ENCODE measurements at places on chromosomes 6 and 20. TPM values are rescaled to one million over a fixed set of nuclear protein-coding genes. Genes with fewer than 3 reads are reported as not detected.

DNA sequence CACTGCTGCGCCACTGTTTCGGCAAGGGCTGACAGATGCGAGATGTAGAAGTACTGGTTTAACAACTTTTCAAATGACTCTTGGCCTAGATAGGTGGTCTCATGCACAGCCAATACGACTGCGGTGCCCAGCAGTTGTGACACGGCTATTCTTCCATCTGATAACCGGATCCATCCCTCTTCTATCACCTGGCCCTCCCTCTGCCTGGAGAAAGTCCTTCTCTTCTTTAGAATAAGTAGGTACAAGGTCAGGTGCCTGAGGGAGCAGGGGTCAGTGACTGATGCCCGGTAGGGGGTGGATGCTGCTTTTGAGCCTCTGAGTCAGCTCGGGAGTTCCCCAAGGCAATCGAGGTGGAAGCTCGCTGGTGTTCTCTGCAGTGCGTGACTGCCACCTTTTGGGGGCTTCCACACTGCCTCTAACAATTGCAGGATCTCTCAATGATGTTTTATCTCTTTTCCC lies 166.8 kb upstream of the GRIK2 start:
- DNase-seq, result peak; percentile 75

- no peak for DNase-seq
These were observed 113.9 kb upstream of the DOK5 start for GRCh38 chr20:54361475-54361874.

DNA sequence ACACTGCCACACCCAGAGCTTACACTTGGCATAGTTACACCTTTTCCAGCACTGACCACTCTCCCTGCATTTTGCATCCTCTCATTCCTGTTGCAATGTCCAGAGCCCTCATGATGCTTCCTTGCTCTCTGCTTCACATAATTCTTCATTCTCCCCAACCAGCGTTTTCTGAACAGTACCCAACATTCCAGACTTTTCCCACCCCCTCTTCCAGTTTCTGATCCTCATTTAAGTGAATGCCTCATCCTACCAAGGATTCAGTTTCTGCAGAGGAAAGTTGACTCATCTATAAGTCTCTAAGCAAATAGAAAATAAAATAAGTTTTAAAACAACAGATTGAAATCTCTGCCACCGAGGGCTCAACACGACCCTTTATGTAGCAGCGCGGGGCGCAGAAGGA lies 321.3 kb upstream of the TCF21 start:
- no peak for DNase-seq

GRCh38 chr6:124962639-124963415 lies 590 bp downstream of the RNF217 start:
- DNase-seq, result peak; percentile 69

DNA sequence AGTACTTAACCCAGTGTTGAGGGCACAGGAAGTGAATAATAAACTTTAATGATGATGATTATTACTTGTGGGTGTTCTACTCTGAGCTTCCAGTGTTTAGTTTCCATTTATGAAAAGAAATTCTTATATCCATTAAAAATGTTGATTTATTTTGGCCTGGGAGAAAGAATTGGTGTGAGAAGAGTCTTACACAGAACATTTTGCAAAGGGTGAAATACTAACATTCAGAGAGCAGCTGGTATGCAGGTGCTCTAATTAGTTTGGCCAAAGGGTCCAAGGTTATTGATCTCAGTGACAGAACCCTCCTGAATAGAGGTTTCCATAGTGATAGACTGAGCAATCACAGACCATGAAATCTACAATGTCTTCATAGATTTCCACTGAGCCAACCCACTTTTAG lies 4.4 kb downstream of the OSER1 start:
- DNase-seq, result no peak

- DNase-seq, result peak; percentile 36
These were observed 1.3 kb downstream of the HMGA1 start for GRCh38 chr6:34237722-34238584.

- no peak for DNase-seq
These were observed 18.2 kb downstream of the KIF25 start for GRCh38 chr6:168015482-168016175.

The KCNK16 gene
- not detected for total RNA-seq

The SMOC2 gene
- total RNA-seq, result not detected

The OR2B6 gene
- not detected for total RNA-seq

The TNFRSF21 gene
- 30.3 TPM for total RNA-seq

The TEAD3 gene
- 25.5 TPM for total RNA-seq
